ENCODE measurements at places on chromosomes 6 and 20.

DNA sequence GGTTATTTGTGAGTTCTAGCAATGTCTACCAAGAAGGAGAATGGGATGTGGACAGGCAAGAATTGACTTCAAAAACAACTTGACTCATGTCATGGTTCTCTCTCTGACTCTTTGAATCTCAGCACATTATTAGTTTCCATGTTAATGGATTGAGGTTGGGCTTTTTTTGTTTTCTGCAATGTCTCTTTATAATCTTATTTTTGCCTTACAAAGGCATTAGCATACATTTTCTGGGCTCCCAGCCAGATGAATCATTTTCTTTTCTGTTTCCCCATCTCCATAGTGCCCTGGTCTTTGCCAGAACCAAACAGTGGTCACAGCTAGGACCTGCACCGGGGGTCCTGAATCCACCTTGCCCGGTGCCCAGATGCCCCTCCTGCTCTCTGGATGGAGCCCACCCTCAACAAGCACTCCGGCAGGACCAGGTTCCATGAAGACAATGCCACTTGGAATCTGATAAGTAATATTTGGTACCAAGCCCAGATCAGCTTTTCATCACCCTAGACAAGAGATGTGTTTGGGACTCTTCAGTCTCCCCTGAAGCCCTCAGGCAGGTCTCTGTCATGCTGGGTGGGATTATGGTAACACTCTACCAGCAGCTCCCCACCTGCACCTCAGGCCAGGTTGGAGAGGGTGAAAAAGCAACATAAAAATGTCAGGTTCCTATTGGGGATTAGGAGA is 266.7 kb upstream of the SULF2 start:
- DNase-seq = no peak

- no peak for DNase-seq
Observed at GRCh38 chr6:11722220-11722619, 56.4 kb downstream of the ADTRP start.

DNA sequence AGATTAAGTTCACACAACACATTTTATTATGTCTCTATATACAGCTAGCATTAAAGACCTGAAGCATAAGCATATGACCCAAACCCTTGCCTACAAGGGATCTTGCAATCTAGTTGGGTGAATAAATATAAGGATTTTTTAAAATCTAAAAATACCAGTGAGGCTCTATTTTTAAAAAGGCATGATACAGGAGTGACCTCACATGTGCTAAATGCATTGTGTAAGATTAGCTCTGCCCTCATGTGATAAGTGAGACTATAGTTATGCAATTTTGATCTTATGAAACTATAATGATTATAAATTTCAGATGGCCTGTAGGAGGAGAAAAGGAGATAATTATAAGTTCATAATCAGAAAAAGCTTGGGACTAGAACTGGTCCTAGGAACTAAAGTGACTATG is 451.0 kb upstream of the MAN1A1 start:
- DNase-seq = no peak

GRCh38 chr6:119620846-119621555 is 271.4 kb upstream of the MAN1A1 start:
- no peak for DNase-seq

DNA sequence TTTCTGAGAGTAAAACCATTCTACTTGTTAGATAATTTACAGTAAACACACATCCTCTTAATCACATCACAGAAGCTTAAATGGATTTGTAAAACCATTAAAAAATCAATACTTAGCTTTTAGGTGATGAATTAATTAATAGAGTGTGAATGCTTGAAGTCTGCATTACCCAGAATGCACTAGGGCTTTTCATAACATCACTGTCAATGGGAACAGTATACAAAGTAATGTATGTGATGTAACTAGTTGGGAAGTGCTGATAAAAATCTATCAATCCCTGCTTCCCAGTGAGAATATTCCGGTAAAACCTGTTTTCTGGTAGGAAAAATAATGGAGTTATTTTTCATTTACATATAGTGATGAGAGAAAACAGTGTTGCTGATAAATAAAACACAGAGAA is 23.1 kb upstream of the HDGFL1 start:
- DNase-seq = no peak

- DNase-seq = no peak
Observed at GRCh38 chr6:164243949-164244348, 829.4 kb downstream of the QKI start.

DNA sequence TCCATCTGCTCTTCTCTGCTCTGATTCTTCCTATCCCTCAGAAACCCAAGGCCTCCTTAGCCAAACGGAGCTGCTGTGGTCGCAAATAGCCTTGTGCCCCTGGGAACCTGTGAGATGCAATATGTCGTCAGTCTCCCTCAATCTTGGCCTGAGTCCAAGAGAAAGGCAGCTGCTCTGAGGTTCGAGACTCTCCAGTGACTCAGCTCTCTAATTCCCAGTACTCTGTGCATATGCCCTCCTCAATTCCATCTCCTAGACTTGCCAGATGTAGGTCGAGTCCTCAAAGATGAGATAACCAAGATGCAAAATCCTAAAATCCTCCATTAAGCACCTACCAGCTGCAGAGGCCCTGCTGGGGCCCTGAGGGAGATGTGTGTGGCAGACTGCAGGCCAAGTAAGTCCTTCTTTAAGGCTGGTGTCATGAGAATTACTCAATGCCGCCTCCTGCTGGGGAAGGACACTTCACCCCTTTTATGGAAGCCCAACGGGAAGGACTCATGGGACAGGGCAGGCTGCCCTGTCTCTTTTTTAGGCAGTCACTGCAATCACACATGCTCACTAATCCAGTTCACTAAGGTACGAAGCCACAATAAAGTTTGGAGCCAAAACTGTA is 28.5 kb downstream of the C6orf15 start:
- no peak for DNase-seq

DNA sequence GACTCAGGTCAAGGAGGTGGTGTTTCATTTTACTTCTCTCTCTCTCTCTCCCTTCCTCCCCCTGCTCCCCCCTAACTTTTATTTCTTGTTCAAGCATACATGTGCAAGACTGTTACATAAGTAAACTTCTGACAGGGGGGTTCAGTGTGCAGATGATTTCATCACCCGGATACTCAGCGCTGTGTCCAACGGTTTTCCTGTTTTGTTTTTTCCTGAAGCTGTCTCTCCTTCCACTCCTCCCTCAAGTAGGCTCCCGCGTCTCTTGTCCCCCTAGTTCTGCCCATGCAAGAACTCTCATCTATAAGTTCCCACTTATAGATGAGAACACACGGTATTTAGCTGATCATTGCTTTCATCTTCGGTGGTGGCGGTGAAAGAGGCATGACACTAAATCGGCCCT is 751.9 kb upstream of the DEFB115 start:
- no peak for DNase-seq

DNA sequence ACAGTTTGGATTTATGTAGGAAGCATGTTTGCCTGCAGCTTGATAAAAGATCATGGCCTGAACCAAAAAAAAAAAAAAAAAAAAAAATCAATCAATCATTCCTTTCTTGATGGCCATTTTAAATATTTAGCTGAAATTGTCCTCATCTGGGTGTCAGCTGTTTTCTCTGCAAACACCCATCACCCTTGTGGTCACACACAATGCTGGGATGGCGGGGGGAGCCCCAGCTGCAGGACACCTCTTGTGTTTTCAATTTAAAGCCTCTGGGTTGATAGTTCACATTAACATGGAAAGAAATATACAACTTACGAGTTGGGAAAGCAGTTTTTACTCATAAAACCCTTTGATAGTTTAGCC is 160.4 kb downstream of the ZFP64 start:
- DNase-seq = no peak

- DNase-seq = no peak
Observed at GRCh38 chr6:88157106-88157505, 9.0 kb downstream of the CNR1 start.

DNA sequence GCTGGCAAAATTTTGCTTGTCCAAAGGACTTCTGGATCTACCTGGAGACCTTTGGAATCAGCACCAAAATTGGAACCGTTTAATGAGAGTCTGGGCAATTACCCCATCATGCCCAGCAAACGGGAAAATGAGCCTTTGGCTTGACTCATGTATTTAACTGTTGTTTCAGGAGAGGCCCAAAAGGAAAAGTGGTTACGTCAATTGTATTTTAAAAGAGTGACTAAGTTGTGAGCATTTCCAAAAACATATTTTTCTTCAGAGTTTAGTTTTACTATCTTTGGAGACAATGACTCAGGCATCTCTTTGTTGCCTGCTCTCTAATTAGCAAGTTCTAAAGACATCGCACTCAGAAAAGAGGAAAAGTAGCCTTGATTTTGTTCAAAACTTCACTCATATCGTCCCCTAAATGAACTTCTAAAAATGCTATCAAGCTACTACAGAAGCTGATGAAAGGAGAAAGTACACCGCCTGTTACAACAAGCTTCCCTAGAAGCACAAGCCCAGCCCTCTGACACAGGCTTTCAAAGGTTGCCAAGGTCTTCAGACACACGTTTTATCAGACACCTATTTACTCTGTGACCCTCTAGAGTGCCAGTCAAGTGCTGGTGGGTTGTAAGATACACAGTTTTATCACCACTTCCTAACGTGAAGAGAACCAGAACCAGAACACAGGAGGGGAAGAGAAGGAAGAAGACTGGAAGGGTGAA is 146.2 kb downstream of the TBX18 start:
- no peak for DNase-seq

All from activated gamma-delta T cell treated with Interleukin-2 at 50 U/mL for 16 hours (primary cell).